T-cell (primary cell): ENCODE measurements at places on chromosomes 12 and 14. TPM values are rescaled to one million over a fixed set of nuclear protein-coding genes. Genes with fewer than 3 reads are reported as not detected.

DNA sequence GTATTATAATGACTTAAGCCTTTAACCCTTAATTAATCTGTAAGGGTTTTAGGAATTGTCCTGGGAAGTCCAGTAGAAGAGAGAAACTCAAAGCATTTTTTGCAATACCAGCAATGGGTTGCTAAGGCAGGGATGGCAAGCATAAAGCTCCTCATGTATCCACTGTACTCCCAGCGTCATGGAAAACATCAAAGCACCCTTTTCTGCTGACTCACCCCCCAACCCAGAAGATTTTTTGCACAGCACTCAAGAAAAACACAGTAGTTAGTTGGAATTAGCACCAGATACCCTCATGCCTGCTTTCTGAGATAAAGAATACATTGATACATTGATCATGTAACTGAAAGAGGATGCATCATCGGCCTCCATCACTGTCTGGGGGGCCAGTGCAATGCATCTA is 199.1 kb upstream of the CNOT2 start:
- no peak for DNase-seq

The TAS2R30 gene
- 8.5 TPM for total RNA-seq

DNA sequence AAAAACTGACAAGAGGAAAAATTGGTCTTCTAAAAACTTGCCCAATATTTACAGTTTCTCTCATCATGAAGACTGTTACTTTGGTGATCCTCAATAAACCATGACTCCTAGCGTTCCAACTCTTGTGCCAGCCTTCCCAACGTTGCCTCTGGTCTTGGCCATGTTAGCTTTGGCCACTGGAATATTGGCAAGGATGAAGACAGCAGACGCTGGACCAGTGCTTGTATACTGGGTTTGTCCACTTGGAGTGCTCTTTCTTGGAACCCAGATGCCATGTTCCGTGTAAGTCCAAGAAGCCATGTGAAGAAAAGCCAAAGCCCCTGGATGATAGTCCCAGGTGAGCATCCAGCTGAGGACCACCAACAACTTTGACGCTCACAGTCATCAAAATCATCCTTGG is 379.6 kb downstream of the NUAK1 start:
- no peak for DNase-seq

- no peak for DNase-seq
Observed at GRCh38 chr14:54200726-54201125, 196.1 kb upstream of the CDKN3 start.

DNA sequence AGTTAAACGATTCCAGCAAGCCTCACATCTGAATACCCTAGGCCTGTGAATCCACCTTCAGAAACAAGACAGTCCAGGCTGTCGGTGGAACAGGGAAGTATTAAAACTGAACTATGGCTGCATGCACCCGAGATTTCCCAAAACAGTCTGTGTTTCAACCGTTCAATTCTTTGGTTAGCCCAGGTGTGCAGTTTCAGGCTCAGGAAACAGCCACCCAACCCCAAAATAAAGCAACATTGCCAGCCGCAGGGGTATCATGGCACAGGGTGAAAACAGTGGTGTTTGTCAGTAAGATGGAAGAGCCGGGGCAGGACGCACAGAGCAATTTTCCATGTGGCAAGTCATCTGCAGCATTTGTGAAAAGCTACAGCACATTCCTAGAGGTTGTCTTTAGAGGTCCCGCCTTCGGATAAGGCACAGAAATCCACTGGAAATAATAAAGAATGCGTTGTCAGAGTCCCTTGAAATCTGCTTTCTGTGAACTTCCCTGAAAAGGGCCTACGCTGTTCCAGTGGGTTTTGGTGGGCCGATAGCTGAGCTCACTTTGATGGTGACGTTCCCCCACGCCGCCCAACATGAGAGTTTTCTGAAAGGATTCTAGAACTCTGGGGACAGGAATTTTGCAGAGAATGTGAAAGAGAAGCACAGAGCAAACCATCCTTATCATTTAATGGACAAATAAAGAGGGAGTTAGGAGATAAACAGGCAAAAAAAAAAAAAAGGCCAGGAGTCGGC is 84.9 kb downstream of the BCL11B start:
- DNase-seq: no peak

The BEGAIN gene
- 1.5 TPM for total RNA-seq

The SLC39A9 gene
- total RNA-seq: 38.0 TPM
